ENCODE measurements at places on chromosomes 6 and 20. TPM values are rescaled to one million over a fixed set of nuclear protein-coding genes. Genes with fewer than 3 reads are reported as not detected.

JPH2 gene
- 3.1 TPM for total RNA-seq

GRCh38 chr6:169935348-169935718 lies 183.9 kb downstream of the ERMARD start:
- no peak for DNase-seq
- no peak overlapping the region for H3K4me3 ChIP-seq
- H3K4me1 ChIP-seq = no peaks in the 10 kb centered on the region
- no peaks in the 10 kb centered on the region for H3K36me3 ChIP-seq
- H3K27ac ChIP-seq = no peak overlapping the region
- no peaks in the 10 kb centered on the region for H3K27me3 ChIP-seq

GRCh38 chr6:130982941-130983456 lies 80.0 kb downstream of the EPB41L2 start:
- H3K27ac ChIP-seq = no peak overlapping the region
- no peaks in the 10 kb centered on the region for H3K27me3 ChIP-seq
- DNase-seq = no peak
- no peaks in the 10 kb centered on the region for H3K36me3 ChIP-seq
- H3K4me3 ChIP-seq = no peak overlapping the region

GRCh38 chr6:36666826-36667591 lies 11.5 kb upstream of the CDKN1A start:
- no peak overlapping the region for H3K4me3 ChIP-seq
- H3K27me3 ChIP-seq = no peaks in the 10 kb centered on the region
- H3K36me3 ChIP-seq = no peaks in the 10 kb centered on the region
- peaks cover 18% of the 10 kb centered on the region for H3K4me1 ChIP-seq
- peak overlapping the region; percentile 75 for H3K27ac ChIP-seq

GRCh38 chr6:30207619-30208295 lies 5.4 kb downstream of the TRIM26 start:
- peak; percentile 34 for DNase-seq
- H3K27ac ChIP-seq = peak overlapping the region; percentile 81
- no peaks in the 10 kb centered on the region for H3K27me3 ChIP-seq
- H3K4me1 ChIP-seq = peaks cover 27% of the 10 kb centered on the region
- no peaks in the 10 kb centered on the region for H3K36me3 ChIP-seq

DNA sequence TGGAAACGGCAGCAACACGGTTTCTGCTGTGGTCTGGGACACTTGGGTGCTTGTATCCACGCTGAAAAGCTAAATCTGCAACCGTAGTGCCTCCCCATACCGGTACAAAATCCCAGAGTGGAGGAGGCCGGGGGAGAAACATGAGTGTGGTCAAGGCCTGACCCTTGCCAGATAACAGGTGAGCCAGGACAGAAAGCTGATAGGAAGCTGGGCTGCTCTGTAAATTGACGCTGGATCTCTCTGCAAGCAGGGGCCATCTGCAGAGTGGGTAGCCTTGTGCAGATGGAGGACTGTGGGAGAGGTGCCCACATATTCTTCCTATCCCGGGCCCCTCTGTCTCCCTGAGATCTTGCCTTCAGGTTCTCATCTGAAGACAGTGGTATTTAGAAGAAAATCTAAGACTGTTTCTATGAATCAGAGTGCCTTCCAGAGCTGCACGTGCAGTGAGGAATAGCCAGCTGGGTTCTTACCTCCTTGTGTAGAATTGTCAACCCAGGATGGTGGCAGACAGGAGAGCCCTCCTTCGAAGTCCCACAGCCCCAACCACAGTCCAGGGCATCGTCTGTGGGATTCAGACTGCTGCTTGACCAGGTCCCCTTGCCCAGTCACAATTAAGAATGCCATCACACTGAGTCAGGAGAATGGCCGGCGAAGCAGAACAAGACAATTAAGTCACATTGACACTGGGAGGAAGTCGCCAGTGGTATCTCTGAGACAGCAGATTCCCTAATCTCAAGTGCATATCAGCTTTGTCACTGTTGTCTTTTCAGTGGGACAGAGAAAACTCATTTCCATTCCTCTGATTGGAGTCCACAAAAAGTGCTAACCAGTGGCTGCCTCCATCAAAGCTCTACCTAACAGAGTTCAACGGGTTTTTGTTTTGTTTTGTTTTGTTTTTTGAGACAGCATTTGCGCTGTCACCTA lies 100.0 kb upstream of the RIPOR2 start:
- no peaks in the 10 kb centered on the region for H3K36me3 ChIP-seq
- peaks cover 14% of the 10 kb centered on the region for H3K4me1 ChIP-seq
- DNase-seq = no peak
- H3K27me3 ChIP-seq = no peaks in the 10 kb centered on the region

- H3K4me1 ChIP-seq = no peaks in the 10 kb centered on the region
- H3K36me3 ChIP-seq = no peaks in the 10 kb centered on the region
- DNase-seq = no peak
Observed at GRCh38 chr6:122063076-122063475, 336.4 kb upstream of the HSF2 start.

DNA sequence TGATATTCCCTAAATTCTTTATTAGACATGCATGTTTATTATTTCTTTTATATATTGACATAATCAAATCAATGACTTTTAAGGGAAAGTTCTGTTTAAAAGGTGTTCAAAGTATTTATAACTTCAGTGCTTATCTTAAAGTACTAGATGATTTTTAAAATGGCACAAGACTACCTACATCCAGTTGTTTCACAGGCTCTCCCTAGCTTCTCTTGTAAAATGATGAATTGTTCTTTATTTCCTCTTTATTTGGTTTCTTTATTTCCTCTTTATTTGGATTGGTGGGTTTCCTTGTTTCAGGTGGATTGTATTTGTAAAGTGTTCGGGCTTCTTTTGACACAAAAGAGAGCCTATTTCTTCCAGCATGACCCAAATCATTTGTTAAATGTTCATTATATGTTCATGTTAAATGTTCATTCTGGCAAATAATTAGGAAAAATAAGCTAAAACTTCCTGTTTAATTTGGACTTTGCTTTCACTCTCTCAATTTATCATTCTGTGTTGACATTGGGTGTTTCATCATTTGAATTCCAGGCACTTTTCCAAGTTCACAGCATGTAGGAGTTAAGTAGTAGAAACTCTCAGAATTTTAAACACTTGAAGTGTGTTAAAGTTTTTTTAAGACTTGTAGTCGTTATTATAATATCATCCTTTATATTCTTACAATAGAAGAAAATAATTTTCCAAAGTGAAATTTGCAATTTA lies 24.6 kb downstream of the MLIP start:
- DNase-seq = no peak
- no peak overlapping the region for H3K4me3 ChIP-seq
- no peaks in the 10 kb centered on the region for H3K27me3 ChIP-seq
- H3K4me1 ChIP-seq = no peaks in the 10 kb centered on the region
- H3K36me3 ChIP-seq = no peaks in the 10 kb centered on the region
- H3K27ac ChIP-seq = no peak overlapping the region

- H3K27me3 ChIP-seq = peaks cover 21% of the 10 kb centered on the region
- no peaks in the 10 kb centered on the region for H3K4me1 ChIP-seq
- H3K36me3 ChIP-seq = no peaks in the 10 kb centered on the region
- H3K27ac ChIP-seq = no peak overlapping the region
- no peak for DNase-seq
Observed at GRCh38 chr6:33849500-33850075, 45.8 kb upstream of the MLN start.

DNA sequence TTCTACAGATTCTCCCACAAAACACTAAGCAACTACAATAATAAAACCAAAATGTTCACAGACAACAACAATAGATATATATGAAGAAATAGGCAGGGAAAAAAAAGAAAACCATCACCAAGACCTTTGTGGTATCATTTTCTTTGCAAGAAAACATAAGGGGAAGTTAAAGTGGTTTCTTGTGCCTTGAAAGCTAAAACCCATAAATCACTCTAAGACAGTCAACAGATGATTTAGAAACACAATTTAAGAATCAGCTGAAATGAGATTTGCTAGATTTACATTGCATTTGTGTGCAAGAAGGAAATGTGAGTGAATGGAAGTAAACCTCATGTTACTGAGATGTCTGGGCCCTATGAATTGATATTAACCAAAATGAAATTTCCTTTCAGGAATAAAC lies 1265.4 kb upstream of the GJE1 start:
- H3K27ac ChIP-seq = no peak overlapping the region
- H3K4me3 ChIP-seq = no peak overlapping the region
- DNase-seq = no peak

NRSN1 gene
- not detected for total RNA-seq

MTHFD1L gene
- total RNA-seq = 14.6 TPM

- no peaks in the 10 kb centered on the region for H3K36me3 ChIP-seq
- H3K27me3 ChIP-seq = no peaks in the 10 kb centered on the region
- no peak for DNase-seq
Observed at GRCh38 chr6:38973178-38974057, 75.2 kb upstream of the GLP1R start.

DNA sequence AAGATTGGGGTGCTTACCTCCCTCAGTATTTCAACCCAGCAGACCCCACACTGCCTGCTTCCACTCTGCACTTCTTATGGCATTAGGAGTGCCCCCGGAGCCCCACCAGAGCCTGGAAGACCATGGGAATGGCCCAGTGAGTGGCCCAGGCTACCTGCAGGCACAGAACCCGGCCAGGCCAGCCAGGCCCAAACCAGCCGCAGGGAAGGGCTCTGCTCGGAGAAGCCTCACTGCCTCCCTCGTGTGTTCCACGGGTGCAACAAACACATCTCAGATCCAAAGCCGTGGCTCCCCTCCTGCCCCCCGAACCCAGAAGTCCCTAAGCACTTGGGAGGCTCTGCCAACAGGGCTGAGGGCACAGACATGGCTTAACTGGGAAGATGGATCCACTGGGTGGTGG lies 283.9 kb downstream of the CDH4 start:
- no peaks in the 10 kb centered on the region for H3K4me1 ChIP-seq
- H3K27me3 ChIP-seq = no peaks in the 10 kb centered on the region
- no peak overlapping the region for H3K27ac ChIP-seq
- H3K4me3 ChIP-seq = no peak overlapping the region

DNA sequence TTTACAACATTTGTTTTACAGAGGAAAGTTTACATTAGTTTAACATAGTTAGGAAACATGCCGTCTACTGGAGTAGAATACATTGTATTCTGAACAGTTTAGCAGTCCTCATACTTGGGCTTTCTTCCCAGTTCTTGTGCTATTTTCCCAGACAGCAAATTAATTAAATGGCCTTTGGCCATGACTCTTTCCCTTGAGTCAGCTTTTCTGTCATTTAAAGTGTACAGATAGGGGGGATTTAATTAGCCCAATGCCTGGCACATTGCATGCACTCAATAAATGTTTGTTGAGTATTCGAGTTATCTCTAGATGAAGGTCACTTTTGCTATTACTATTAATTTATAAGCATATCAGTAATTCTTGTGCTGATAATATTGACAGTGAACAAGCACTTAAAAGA lies 1.6 kb downstream of the TMEM244 start:
- no peaks in the 10 kb centered on the region for H3K27me3 ChIP-seq
- H3K4me3 ChIP-seq = no peak overlapping the region
- H3K36me3 ChIP-seq = no peaks in the 10 kb centered on the region
- DNase-seq = no peak
- H3K27ac ChIP-seq = no peak overlapping the region

- no peak overlapping the region for H3K4me3 ChIP-seq
- H3K4me1 ChIP-seq = no peaks in the 10 kb centered on the region
- no peaks in the 10 kb centered on the region for H3K27me3 ChIP-seq
- H3K36me3 ChIP-seq = no peaks in the 10 kb centered on the region
- H3K27ac ChIP-seq = no peak overlapping the region
Observed at GRCh38 chr6:72709431-72709830, 87.6 kb downstream of the KCNQ5 start.

ANGPT4 gene
- total RNA-seq = 0.63 TPM

CAGE1 gene
- total RNA-seq = not detected

DNA sequence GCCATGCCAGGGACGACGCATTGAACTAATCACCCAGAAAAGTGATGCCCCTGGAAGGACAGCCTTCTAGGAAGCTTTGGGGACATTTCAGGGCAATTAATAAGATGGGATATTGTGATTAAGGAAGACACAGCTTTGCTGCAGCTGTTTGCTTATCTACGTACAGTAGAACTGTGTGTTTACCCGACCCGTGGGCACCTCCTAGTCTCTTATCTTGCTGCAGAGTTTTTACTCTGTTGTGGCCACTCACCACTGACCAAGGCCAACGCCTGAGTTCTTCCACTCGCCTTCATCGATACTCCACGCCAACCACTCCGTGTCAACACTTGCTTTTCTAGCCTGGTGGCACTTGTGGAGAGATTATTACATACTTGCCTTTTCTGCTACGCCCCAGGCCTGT lies 105.9 kb upstream of the MLN start:
- H3K4me1 ChIP-seq = no peaks in the 10 kb centered on the region
- H3K27ac ChIP-seq = no peak overlapping the region
- no peak overlapping the region for H3K4me3 ChIP-seq
- no peak for DNase-seq
- H3K36me3 ChIP-seq = no peaks in the 10 kb centered on the region
- no peaks in the 10 kb centered on the region for H3K27me3 ChIP-seq

GRCh38 chr6:13539572-13539971 lies 34.8 kb upstream of the SIRT5 start:
- H3K4me1 ChIP-seq = no peaks in the 10 kb centered on the region
- H3K36me3 ChIP-seq = no peaks in the 10 kb centered on the region
- no peaks in the 10 kb centered on the region for H3K27me3 ChIP-seq
- H3K4me3 ChIP-seq = no peak overlapping the region

DNA sequence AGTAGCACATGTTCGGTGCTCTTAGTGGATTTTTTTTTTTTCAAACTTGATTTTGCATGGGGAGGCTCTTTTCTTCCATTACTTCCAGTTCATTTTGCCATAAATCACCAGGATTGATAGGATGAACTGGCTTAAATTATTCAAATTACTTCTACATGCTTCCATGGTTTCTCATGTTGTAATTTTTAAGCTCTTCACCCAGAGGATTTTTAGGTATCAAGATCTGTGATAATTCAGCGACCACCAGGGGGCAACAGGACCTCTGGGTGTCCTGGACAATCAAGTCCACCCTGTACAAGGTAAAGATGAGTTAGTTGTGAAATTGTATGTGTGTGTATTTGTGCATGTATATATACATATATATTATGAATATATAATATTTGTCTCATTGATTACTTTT lies 4.2 kb upstream of the EPHA7 start:
- no peak overlapping the region for H3K4me3 ChIP-seq
- H3K4me1 ChIP-seq = peaks cover 1% of the 10 kb centered on the region
- no peaks in the 10 kb centered on the region for H3K36me3 ChIP-seq
- H3K27me3 ChIP-seq = no peaks in the 10 kb centered on the region

- peaks cover 7% of the 10 kb centered on the region for H3K4me1 ChIP-seq
- no peaks in the 10 kb centered on the region for H3K36me3 ChIP-seq
- no peak overlapping the region for H3K4me3 ChIP-seq
- H3K27me3 ChIP-seq = no peaks in the 10 kb centered on the region
- DNase-seq = no peak
Observed at GRCh38 chr6:75246386-75246785, 2.8 kb upstream of the COX7A2 start.

DNA sequence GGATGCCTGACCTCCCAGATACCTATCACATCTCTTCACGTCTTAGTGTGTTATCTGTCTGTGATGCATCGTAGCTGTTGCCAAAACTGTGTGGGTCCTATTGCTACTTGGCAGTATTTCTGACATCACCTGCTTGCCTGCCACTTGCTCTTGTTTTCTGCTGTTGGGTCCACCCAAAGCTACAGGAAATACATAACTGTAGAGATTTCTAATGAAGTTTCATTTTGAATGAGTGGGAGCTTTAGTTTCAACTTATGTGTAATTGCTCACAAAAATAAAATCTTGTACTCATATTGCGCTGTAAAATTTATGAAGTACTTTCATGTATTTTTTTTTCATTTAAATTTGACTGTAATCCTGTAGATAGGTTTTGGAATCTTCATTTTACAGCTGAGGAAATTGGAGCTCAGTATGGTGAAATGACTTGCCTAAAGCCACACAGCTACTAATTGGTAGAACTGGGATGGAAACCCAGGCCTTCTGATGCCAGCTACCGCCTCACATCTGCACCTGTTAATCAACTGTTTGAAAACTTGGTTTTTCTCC lies 113.6 kb upstream of the MAN1A1 start:
- H3K27me3 ChIP-seq = no peaks in the 10 kb centered on the region
- DNase-seq = no peak
- no peak overlapping the region for H3K27ac ChIP-seq
- no peak overlapping the region for H3K4me3 ChIP-seq
